ENCODE measurements at places on chromosomes 12 and 14.

DNA sequence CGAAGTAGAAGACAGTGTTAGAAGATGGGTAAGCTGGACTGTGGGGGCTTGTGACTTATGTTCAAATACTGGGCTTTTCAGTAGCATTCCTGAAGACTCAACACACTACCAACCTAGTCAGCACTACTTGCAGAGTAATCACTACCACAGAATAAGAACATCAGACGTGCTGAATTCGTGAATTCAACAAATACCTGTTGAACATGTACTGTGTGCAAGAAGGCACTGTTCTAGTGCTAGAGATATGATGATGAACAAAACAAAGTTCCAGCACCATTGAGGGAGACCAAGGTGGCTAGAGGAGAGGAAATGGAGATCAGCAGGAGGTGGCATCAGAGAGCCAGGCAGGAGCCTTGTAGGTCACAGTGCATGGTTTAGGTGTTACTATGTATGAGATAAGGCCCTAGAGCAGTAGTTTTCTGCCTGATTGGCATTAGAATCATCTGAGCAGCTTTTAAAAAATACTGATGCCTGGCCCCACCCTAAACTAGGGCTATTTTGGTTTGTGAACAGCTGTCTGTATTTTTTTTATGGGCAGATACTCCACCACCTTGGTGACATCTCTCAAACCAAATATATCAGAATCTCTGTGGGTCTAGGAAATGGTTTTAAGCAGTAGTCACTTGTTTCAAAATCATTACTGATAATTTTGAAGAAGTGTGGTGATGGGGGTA lies 26.8 kb downstream of the FERMT2 start:
- no peak for DNase-seq

DNA sequence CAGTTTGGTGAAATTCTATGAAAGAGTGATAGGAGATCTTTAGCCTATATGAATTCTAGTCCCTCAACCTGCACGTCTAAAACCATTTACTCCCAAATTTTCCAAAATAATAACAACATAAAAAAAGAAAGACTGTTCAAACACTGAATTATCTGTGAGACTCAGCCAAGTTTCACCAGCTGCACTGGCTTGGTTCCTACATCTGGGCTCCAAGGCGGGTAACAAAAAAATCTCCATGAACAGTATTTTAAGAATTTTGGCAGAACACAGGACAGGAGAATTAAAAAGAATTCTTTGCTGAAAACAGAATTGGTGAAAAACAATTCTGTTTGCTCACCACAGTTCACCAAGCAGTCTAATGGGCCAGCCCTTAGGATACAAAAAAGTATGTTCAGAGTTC lies 536.8 kb upstream of the ATP2B1 start:
- no peak for DNase-seq

DNA sequence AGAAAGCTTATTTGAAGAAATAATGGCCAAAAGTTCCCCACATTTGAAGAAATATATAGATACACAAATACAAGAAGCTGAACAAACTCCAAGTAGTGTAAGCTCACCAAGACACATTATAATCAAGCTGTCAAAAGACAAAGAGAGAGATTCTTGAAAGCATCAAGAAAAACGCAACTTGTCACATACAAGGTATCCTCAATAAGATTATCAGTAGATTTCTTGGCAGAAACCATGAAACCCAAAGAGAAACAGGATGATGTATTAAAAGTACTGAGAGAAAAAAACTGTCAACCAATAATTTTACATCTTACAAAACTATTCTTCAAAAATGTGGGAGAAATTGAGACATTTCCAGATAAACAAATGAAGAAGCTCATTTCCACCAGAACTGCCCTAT lies 250.6 kb upstream of the ARID2 start:
- no peak for DNase-seq

- DNase-seq = peak; percentile 56
Observed at GRCh38 chr12:100404769-100405407, 48.0 kb downstream of the SLC17A8 start.

All from NCI-H2029 (cell line).